Activated T-helper 1 cell treated with anti-CD3 and anti-CD28 coated beads, Interleukin-2, amount 50 U/mL, for 16 hours (primary cell): ENCODE measurements at places on chromosomes 7 and 10.

DNA sequence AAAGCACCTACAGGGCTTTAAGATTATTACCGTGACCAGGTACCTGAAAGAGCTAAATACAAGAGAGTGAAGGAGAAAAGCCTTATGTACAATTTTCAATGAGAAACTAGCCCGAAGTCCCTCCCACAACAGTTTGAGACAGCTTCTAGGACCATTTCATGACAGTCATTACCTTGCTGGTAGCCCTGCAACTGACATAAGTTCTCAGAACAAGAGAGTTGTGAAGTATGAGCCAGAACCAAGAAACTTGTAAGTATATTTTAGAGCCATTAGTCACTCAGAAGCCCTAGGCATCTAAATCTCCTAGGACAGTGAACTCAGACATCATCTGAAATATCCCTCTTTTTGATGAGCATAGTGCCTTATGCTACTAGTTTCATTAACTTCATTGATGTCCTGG, 792.1 kb downstream of the GRM8 start:
- no peak for DNase-seq

DNA sequence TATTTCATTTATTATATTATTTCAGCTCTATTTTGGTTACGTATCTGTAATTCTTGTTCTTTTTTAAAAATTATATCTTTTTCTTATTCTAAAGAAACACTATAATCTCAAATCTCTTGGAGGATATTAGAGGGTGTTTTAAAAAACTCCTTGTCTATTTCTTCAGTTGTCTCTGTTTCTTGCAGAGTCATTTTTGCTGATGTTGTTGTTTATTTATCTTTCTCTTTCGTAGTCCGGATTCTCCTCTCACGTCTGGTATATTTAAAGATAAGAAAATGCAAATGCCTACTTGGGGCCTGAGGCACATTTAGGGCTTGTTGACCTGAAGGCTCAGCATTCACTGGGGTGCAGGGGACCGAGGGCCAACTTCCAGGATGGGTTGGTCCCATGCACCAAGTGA, 181.2 kb upstream of the CTBP2 start:
- DNase-seq: no peak

- no peak for DNase-seq
These were observed 20.3 kb upstream of the KLF6 start for GRCh38 chr10:3805201-3805790.

GRCh38 chr7:116999311-116999710, 46.0 kb downstream of the ST7 start:
- DNase-seq: no peak

DNA sequence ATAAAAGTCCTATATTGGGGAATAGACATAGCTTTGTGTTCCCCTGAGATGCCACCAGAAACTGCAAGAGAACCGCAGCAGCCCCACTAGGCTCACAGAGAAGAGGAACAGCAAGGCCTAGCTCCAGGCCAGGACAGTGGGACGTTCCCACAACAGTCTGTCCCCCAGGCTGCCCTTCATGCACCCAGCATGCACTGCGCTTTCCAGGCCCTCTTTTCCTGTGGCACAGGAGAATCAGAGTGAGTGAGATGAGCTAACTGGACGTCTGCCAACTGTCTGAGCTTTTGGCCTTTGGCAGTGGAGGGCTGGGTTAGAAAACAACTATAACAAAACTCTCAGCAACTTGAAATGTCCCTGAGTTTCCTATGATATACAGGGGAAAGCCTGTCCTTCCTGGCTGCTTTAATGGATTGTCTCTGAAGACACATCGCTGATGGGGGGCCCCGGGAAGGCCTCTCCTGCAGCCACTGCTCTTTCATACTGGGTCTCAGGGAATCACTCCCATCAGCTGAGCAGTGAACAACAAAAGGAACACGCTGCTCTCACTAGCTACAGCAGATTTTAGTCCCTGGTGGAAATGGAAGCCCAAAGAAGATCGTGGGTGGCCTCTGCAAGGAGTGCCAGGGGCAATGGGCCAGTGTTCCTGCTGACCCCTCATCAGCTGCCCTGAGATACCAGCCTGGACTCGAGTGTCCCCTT, 53.5 kb downstream of the PODXL start:
- no peak for DNase-seq

- peak; percentile 15 for DNase-seq
These were observed 112.2 kb downstream of the CLEC2L start for GRCh38 chr7:139635526-139636302.
